CD4-positive, alpha-beta T cell (primary cell): ENCODE measurements at places on chromosomes 16 and 17.

DNA sequence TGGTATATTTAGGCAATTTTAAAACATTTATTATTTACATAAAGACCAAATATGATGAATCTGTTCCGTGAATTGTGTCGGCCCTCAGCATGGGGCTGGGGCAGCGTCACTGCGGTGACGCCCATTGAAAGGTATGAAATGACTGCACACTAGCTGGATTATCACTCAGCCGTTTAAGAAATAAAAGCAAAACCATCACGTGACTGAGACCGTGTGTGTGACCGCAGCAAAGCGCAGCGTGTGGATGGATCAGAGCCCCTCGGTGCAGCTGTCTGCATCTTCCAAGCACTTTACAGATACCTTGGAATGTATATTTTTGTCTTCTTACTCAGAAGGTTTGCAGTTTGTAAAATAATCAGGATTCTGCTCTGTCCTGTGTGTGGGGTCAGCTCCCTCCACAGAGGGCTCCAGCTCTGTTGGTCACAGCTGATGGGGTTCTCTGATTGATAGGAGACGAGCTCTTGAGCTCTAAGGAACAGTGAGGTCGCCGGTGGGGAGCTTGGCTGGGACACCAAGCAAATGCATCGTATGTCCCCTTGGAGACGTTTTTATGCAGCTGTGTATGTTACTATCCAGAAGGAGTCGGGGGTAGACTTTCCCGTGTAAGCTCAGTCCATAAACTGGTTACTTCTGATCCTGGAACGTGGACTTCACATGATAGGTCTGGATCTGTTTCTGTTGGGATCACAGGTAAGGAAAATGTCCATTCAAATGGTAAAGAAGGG lies 45.1 kb downstream of the WDR45B start:
- DNase-seq, result no peak

GRCh38 chr17:10385871-10386270 lies 13.1 kb upstream of the MYH13 start:
- no peak for DNase-seq

- DNase-seq, result no peak
Observed at GRCh38 chr16:87140211-87141200, 176.7 kb downstream of the C16orf95 start.

DNA sequence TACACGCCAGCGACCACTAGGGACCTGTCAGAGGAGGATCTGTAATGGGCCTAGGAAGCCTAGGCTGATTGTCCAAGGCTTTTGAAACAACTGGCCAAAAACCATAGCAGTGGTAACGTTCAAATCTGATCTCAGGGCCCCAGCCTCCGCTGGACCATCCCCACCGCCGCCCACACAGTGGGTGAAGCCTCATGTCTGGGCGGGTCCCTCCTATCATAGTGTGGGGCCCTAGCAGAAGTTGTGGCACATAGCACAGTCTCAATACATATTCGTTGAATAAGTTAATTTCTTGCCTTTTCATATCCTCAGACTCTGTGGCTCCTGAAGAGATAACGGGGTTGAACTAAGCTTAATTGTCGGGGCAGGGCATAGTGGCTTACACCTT lies 818 bp downstream of the DPH1 start:
- DNase-seq, result no peak

DNA sequence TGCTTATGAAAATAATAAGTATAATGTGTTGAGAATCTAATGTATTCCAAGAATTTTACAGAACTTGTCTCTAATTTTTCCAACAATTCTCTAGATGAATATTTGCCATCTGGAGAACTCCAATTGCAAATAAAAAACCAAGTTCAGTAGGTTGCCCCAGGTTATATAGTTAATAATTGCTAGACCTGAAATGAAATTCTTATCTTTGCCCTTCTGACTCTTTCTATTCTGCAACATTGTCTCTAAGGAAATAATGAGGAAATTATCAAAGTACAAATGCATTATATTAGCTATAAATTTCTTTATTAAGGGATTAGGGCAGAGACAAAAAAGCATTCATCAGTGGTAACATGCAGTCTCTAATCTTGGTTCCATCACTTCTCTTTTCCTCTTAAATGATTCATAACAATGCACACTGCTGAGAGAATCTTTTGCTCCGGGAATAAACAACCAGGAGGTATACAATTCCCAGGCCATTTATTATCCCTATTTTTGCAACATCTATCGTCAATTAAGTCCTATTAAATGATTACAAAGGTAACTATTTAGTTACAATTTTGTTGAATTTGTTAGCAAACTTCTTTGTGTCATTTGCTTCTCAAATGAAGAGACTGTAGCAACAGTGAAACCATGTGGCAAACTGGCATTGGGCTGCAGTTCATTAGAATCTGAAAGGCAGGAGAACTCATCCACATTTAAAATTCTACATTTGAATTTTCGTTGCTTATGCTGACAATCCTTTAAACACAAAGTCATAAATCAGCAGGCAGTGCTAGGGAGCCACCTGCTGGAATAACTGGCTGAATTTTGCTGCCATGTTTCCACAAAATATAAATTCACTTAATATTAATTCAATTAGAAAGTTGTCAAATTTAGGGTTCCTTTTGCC lies 349.6 kb downstream of the KIF2B start:
- DNase-seq, result no peak

DNA sequence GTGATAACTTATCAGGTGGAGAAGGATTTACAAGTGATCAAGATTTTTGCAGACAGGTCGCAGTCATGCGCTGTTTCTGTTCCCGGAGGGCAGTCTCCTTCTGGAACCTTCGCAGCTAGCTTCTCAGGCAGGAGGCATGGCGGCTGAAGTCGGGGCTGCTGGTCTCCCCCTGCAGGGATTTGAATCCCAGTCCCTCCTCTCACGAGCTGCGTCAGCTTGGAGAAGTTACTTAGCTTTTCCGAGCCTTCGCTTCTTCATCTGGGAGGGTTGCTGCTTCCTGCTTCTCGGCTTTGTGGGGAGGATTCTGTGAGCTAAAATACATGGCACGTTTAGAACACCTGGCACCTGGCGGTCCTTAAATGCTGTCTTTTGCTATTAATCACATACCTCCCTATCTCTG lies 287.8 kb upstream of the FOXF1 start:
- DNase-seq, result no peak

DNA sequence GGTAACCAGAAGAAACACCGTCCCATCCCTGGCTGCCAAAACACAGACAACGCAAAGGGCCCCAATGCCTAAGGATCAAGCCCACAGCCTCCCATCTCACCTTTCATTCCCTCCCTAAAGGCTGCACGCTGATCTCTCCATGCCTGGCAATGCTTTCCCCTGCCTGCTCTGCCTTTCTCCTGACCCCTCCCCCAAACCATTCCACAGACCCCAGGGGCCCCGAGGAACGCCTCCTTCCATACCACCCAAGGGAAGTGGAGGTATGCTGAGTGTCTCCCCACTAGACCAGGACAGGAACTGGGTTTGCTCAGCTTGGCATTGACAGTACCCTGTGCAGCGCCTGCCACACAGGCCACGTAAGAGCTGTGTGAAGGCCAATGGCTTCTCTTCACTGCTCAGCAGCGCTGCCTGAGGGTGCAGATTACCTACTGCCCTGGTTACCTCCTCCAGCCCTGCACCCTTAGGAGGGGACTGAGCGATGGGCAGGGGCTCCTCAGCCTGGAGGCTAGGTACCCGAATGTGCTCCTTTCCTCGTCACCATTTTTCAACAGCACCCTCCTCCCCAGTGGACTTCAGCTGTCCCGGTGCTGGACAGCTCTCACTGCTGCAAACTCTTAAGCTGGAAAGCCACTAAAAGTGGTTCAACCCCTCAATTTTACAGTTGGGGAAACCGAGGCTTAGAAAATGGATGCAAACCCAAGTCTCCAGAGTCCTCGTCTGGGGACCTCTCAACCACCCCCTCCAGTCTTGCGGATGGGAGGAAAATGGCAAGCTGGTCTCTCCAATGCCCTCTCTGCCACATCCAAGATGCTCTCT lies 45.0 kb downstream of the SRCIN1 start:
- peak; percentile 18 for DNase-seq

- DNase-seq, result no peak
Observed at GRCh38 chr16:57711346-57711745, 16.7 kb downstream of the DRC7 start.

DNA sequence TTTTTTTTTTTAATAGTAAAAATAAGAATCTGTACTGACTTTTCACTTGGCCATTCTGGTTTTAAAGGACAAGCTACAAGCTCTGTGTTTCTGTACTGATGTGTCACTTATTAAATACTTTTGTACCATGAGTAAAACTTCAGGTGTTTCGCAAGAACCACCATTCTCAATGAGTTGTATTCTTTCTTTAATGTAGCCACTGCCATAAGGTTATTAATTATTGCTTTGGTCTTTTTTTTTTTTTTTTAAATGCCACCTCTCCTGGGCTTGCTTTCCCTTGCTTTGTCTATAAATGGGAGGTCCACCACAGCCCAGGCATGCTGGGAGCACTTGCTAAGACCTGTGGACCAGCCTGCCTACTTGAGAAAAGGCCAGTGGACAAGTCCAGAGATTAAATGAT lies 8.4 kb downstream of the ARL2BP start:
- DNase-seq, result no peak

DNA sequence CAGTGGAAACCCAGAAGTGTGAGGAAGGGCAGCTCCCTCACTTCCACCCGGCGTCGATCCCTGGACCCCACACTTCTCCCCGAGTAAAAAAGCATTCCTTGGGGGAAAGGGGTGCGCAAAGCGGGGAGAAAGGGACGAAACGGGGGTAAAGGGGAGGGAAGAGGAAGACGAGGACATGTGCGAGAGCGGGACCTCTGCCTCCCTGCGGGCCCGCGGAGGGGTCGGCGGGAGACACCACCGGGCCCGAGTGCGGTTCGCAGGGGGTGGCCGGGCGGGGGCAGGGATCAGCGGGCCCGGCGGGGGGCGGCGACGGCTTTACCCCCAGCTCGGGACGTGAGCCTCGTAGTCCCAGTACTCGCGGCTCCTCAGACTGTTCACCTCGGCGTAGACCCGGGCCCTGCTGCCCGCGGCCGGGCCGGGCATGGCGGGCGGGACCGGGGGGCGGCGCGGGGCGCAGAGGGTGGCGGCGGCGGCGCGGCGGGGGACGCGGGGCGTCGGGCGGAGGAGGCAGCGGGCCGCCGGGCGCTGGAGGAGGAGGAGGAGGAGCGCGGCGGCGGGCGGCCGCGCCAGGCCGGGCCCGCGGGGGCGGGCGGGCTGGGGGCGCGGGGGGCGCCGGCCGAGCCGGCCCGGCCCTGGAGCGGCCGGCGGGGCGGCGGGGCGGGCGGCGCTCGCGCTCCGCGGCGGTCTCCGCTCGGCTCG lies 443 bp downstream of the CSNK2A2 start:
- no peak for DNase-seq
